ENCODE measurements at places on chromosomes 12 and 14.

DNA sequence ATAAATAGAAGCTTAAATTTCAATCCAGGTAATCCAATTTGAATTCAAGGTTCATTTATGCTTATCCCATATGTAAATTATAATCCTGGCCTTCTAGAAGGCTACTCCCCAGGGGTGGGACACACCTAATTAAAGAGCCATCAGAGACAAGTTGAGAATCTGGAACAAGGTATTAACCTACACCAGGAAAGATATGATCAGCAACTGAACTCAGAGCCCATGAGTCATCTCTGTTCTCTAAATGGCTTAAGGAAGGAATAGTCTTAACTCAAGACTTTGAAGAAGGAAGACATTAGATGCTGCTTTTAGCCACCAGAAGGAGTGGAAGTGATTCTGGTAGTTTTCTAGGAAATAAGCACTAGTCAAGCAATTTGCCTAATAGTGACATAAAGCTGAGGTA is 88.0 kb downstream of the KIF21A start:
- DNase-seq: no peak

GRCh38 chr12:107025671-107026070 is 38.7 kb upstream of the MTERF2 start:
- no peak for DNase-seq

DNA sequence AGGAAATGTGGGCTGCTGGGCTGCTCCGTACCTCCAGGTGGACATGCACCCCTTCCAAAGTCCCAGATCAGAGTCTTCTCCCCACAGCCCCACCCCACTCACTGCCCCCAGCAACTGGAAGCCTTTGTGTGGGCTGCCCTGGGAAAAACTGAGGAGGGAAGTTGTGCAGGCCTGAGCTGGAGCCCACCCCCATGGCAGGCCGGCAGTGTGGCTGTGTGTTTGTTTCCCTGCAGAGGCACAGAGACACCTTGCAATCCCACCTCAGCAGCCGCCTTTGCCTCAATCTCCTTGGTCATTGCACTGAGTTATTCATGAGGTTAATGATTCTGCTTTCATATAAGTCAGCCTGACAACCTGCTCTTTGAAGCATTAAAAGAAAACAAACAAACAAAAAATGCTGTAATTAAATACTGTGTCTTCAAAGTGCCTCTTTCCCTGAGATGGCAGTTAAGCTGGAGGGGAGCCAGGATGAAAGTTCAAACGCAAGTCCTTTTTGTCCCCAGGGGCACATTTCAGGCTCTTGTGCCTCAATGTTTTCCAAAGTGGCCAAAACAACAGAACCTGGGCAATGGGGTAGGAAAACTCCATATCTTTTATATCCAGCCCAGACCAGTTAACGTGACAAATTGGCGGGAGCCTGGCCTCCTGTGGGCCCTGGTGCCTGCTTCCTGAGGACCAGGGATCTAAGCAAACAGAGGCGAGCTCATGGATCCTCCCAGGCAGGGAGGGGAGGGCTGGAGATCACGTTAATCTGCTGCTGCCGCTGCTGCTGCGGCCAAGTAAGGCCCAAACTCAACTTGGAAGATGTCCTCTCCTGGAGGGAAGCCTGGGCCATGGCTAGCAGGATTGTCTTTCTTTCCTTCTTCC is 51.9 kb upstream of the TSPAN11 start:
- peak; percentile 81 for DNase-seq

GRCh38 chr12:50103767-50104321 is at the start of gene GPD1:
Gene GPD1 (plus strand): TSS chr12:50104008. CDS start chr12:50104051, 43 bp downstream.
- peak; percentile 57 for DNase-seq

DNA sequence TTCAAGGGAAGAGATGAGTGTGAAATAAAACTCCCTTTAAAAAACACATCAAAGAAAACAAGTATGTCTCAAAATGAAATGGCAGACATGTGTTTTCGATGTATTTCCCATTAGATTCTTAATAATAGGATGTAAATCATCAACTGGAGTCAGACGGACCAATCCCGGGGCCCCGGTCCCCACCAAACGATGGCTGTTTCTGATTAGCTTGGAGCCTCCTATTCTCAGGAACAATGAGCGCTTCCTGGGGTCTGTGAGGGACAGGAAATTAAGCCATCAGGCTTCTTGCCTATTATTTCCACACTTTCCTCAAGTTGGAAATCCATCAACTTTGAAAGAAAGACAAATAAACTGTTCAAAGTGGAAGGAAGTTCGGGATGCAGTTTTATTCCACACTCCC is 179.4 kb downstream of the EFCAB11 start:
- DNase-seq: no peak

- DNase-seq: no peak
Measured at GRCh38 chr14:72855913-72856312, 38.0 kb downstream of the DPF3 start.

- DNase-seq: peak; percentile 25
Measured at GRCh38 chr12:64780531-64781279, 21.5 kb upstream of the GNS start.

GRCh38 chr12:79983986-79984620 is 49.2 kb upstream of the PPP1R12A start:
- DNase-seq: no peak

GRCh38 chr14:51730098-51730497 is 78.4 kb downstream of the FRMD6 start:
- DNase-seq: no peak

GRCh38 chr12:113479590-113480335 is 8.1 kb upstream of the LHX5 start:
- no peak for DNase-seq

GRCh38 chr14:94918896-94919295 is 149.0 kb upstream of the GSC start:
- DNase-seq: no peak

DNA sequence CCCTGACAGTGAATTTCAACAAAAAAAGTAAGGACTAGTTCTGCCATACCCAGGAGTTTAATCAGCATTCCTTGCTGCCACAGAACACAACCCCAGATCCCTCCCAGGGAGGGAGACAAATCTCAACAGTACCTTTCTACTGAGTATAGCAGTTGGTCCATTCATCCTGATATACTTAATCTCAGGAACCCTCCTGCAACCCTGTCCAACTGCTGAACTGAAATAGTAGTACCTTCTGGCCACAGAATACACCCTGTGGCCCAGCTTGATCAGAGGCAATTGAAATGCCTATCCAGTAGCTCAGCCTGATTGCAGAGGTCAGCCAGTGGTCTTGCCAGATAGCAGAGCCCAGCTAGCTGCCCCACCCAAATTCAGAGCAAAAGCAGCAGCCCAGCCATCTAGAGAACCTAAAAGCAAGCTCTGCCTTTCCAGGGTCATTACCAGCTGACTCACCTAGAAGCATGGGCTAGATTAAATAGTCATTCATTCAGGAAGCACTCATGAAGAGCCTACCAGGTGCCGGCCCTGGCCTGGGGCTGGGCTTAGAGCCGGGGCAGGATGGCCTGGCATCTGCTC is 40.0 kb upstream of the RHOJ start:
- DNase-seq: no peak

GRCh38 chr14:79967001-79967400 is 244.3 kb downstream of the DIO2 start:
- DNase-seq: no peak

DNA sequence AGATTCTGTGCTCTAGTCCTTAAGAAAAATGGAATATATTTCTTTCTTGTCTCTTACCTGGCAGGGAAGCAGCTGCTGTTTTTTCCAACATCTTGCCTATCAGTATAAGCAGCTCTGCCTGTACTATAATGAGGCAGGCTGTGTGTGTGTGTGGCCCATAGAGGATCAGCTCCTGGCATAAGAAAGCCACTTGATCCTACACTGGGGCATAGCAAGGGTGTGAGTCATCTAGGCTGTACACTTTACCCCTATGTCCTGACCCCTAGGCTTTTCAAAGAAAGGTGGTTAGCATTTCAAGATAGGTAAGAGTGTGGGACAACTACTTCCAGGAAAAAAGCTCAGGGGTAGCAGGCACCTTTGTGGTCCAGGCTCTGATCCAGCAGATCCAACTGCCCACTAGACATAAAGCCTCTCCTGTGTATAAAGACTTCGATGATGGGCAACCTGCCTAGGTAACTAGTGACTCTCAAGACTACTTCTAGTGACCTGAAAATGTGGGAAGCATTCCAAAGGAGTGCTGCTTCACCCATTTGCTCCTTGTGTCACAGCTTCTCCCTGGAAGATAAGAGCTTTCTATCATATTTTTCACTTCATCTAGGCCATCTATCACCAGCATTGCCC is 4.9 kb upstream of the SENP1 start:
- DNase-seq: no peak

- DNase-seq: no peak
Measured at GRCh38 chr12:10175846-10176636, 2.8 kb upstream of the TMEM52B start.

DNA sequence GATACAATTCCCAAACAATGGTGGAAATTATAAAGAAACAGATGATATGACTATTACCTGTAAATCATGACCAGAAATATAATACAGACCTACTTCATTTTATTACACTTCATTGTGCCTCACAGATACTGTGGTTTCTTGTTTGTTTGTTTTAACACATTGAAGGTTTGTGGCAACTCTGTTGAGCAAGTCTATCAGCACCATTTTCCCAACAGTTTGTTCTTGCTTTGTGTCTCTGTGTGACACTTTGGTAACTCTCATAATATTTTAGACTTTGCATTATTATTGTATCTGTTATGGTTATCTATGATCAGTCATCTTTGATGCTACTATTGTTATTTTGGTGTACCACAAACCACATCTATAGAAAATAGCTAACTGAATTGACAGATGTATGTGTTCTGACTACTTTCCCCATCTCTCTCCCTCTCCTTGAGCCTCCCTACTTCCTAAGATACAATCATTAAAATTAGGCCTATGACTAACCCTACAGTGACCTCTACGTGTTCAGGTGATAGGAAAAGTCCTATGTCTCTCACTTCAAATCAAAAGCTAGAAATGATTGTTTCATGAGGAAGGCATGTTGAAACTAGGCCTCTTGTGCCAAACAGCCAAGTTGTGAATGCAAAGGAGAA is 49.1 kb downstream of the FBXO33 start:
- DNase-seq: no peak

DNA sequence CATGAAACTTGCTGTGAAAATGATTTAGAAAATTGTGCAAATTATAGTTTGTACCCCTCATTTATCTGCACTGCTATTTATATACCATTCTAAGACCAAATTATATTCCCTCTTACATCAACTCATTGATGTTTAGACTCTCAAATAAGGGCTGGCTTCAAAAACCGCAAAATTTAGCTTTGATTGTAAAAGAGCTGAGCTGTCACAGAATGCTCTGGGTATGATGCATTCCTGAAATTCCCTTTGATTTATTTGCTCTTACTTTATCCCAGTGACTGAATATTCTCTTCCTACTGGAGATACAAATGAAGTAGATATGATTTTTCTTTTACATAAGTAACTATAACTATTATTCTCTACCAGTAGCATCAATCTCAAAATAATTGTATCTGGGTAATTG is 78.0 kb upstream of the TMTC2 start:
- no peak for DNase-seq

DNA sequence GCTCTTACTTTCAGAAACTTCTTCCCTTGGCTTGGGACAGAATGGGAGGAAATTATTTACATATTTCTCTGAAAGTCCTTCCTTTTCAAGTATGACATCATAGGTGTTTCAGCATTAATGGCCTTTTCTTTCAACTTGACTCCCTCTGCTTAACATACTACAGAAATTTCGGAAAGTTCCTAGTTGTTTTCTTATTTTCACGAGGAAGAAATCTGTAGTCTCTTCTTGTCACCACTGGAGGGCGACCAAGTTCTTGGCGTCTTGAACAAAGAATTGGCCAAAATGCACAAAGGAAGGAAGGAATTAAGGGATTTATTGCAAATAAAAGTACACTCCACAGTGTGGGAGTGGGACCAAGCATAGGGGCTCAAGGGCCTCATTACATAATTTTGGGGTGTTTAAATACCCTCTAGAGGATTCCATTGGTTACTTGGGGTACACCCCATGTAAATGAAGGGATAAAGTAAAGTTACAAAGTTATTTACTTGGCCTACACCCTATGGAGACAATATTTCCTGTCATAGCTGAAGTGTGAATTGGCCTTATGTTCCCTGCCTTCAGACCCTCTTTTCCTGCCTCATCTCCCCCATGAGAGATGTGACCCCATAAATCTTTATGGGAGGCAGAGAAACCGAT is 70.4 kb downstream of the RPL10L start:
- peak; percentile 59 for DNase-seq

GRCh38 chr14:90846511-90846910 is 30.3 kb upstream of the TTC7B start:
- DNase-seq: no peak

- peak; percentile 7 for DNase-seq
Measured at GRCh38 chr12:86349196-86349595, 93.0 kb upstream of the MGAT4C start.

DNA sequence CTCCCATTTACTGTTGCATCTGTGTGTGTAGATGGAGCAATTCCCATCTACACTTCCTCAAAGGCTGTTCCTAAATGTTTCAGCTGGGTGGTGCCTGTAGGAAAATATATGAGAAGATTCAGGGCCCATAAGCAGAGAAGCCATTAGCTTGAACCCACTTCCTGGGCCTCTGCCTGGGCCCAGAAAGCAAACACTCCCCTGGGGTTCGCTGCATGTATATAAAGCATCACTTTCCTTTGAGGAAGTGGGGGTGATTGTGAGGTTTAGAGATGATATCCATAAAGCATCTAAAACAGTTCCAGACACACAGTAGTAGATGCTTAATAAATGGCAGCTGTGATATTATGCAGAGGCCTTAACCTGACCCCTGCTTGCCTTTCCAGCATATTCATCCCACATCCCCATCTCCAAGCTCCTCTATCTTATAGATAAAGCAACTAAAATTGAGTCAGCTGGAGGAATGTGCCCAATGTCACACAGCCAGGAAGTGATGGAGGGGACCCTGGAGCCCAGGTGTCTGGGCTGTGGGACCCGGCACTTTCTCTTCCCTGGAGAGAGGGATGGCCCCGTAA is 280.0 kb upstream of the CRY1 start:
- no peak for DNase-seq

DNA sequence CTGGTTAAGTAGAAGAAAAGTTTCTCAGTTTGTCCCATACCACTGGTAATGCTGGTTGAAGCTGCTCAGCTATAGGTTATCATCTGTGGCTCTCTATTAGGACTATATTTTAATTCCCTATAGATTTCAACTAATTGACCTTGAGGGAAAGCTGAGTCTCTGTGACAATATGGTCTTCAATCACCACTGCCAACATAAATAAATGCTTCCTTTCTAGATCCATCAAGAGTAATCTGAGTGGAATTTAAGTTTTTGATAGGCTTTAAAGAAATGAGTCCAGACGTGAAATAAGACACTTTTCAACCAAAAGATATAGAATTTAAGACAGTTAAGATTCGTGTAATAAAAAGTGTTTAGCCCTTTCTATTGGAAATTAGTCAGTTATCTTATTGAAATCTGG is 63.5 kb upstream of the MYF6 start:
- no peak for DNase-seq

DNA sequence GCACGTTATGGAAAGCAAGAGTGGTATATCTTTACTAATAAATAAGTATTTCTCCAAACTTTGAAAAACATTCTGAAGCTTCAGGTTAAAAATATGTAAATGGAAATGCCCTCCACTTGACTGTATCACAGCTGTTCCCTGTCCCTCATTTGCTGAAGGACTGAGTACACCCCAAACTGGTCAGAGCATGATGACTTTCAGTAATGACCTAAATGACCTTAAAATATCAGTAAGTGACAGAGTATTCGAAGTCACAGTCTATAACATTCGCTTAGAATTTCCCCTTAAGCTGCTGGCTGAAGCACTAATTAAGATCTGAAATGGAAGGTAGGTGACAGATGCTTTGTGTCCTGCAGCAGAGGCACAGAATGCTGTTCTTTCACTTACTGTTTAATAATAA is 191.5 kb downstream of the RGS6 start:
- DNase-seq: no peak

Measured in NCI-H1092 treated with DMSO at 0.1 percent for 48 hours (cell line).